ENCODE measurements at places on chromosomes 16 and 17.
A peak's percentile ranks its signal among the peaks of the same experiment; 100 is the strongest.

GRCh38 chr16:87698241-87698640 is 67.5 kb downstream of the KLHDC4 start:
- no peak for DNase-seq

GRCh38 chr17:78572239-78573205 is 4.7 kb downstream of the DNAH17 start:
- no peak for DNase-seq

GRCh38 chr16:12409700-12410099 is 394.0 kb downstream of the CPPED1 start:
- DNase-seq = no peak

DNA sequence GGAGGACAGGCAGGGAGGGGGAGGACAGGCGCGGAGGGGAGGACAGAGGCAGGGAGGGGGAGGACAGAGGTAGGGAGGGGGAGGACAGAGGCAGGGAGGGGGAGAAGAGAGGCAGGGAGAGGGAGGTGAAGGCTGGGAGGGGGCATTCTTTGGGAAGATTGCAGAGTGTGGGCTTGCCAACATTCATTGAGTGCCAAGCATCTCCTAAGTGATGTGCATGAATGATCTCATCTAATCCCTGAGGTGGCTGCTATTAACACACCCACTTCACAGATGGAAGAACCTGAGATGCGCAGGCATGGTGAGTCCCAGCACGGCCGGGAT is 58.3 kb downstream of the NT5M start:
- DNase-seq = no peak

DNA sequence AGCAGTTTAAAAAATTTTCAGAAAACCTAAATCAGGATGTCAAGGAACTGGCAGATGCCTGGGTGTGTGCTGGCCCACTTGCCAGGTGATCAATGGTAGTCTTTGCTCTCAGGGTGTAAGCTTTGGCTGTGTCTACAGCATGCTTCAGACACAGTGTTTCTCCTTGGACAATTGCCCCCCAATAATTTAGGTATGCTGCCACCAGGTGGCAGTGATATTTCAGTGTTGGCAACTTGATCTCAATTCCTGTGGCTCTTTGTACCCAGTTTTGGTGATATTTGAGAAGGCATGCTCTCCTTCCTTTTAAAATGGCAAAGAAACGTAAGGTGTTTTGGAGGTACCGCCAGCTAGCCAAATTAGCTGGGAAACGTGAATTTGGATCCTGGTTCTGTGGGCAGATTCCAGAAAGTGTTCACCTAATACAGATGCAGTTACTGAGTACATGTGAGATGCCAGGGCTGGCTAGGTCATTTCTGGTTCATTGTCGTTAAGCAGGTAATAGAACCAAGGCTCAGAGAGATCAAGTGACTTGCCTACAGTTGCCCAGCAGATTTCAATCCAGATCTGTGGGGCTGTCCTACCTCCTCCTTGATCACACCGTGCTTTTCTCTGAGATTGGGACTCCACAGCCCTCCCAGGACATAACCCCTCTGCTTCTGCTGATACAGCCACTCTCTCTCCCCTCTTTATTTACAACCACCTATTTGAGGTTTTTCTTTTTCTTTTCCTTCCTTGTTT is 155.6 kb upstream of the PLCG2 start:
- peak; percentile 30 for DNase-seq

DNA sequence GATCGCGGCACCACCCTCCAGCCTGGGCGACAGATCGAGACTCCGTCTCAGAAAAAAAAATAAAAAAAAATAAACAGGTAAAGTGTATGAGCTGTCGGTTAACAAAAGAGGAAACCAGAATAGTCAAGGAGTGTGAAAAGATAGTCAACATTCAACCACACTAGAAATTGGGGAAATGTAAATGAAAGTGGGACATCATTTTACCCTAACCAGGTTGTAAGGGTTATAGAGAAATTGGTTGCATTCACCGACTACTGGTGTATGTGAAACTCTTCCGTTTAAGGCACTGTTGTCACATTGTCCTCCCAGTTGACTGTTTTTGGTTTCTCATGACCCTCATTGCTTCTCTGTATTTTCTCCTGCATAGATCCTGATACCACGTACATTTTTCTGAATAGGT is 62.8 kb downstream of the RABEP1 start:
- DNase-seq = no peak

Measured in stimulated activated CD8-positive, alpha-beta memory T cell treated with anti-CD3 and anti-CD28 coated beads, Interleukin-15, amount 100 ng/mL, for 4 hours (primary cell).